ENCODE measurements at places on chromosomes 4 and X.
A peak's percentile ranks its signal among the peaks of the same experiment; 100 is the strongest.

DNA sequence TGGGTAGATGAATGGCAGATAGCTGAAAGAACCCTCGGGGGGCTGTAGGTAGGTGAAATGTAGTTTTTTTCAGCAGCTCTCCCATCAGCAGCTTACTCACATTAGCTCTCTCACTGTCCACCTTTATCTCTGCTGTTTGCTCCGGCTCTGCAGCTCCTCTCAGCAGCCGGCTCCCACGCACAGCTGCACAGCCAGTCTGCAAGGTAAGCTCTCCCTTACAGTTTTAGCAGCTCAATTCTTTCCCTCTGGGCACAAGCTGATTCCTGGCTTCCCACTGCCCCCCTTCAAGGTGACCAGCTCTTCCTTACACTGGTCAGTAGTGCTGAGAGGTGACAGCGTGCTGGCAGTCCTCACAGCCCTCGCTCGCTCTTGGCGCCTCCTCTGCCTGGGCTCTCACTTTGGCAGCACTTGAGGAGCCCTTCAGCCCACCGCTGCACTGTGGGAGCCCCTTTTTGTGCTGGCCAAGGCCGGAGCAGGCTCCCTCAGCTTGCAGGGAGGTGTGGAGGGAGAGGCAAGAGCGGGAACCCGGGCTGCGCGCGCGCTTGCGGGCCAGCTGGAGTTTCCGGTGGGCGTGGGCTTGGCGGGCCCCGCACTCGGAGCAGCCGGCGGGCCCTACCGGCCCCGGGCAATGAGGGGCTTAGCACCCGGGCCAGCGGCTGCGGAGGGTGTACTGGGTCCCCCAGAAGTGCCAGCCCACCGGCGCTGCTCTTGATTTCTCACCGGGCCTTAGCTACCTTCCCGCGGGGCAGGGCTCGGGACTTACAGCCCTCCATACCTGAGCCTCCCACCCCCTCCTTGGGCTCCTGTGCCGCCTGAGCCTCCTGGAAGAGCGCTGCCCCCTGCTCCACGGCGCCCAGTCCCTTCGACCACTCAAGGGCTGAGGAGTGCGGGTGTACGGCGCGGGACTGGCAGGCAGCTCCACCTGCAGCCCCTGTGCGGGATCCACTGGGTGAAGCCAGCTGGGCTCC is 393.6 kb downstream of the CENPC start:
- no peak overlapping the region for H3K4me3 ChIP-seq
- no peaks in the 10 kb centered on the region for H3K27me3 ChIP-seq
- H3K27ac ChIP-seq, result no peak overlapping the region
- no peak for DNase-seq
- no peaks in the 10 kb centered on the region for H3K36me3 ChIP-seq

- H3K27ac ChIP-seq, result no peak overlapping the region
- H3K4me3 ChIP-seq, result no peak overlapping the region
- no peaks in the 10 kb centered on the region for H3K27me3 ChIP-seq
- no peaks in the 10 kb centered on the region for H3K36me3 ChIP-seq
- H3K4me1 ChIP-seq, result no peaks in the 10 kb centered on the region
Measured at GRCh38 chrX:105658136-105658535, 164.2 kb upstream of the NRK start.

- no peak overlapping the region for H3K27ac ChIP-seq
- H3K36me3 ChIP-seq, result no peaks in the 10 kb centered on the region
- peaks cover 6% of the 10 kb centered on the region for H3K4me1 ChIP-seq
- no peak for DNase-seq
Measured at GRCh38 chr4:158816955-158817354, 48.1 kb downstream of the FNIP2 start.

GRCh38 chr4:149223659-149224058 is 592.0 kb downstream of the IQCM start:
- peaks cover 2% of the 10 kb centered on the region for H3K4me1 ChIP-seq
- H3K4me3 ChIP-seq, result no peak overlapping the region
- H3K36me3 ChIP-seq, result no peaks in the 10 kb centered on the region
- no peaks in the 10 kb centered on the region for H3K27me3 ChIP-seq
- DNase-seq, result peak; percentile 32
- H3K27ac ChIP-seq, result no peak overlapping the region

DNA sequence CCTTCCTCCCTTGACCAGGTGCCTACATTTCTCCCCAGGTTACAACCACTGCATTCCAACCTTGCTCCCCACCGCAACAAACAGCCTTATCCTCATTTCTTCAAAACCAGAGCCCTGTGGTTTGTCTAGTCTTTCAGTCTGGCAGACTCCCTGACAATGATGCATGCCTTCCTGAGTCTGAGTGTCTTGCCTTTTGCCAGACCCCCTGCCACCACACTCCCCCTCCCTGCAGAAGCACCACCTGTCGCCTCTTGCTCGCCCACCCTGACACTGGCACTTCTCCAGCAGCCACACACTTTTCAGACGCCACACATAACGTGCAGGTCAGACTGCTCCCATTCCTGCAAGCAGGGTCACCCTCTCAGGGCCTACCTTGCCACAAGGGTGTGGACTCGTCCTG is 349.2 kb upstream of the NOCT start:
- H3K4me3 ChIP-seq, result no peak overlapping the region

GRCh38 chr4:87838890-87839591 is 6.3 kb downstream of the MEPE start:
- H3K36me3 ChIP-seq, result no peaks in the 10 kb centered on the region
- no peak for DNase-seq
- H3K27ac ChIP-seq, result no peak overlapping the region
- H3K4me1 ChIP-seq, result no peaks in the 10 kb centered on the region
- H3K4me3 ChIP-seq, result no peak overlapping the region

- H3K4me1 ChIP-seq, result peaks cover 22% of the 10 kb centered on the region
- DNase-seq, result no peak
- H3K27me3 ChIP-seq, result peaks cover 13% of the 10 kb centered on the region
- no peak overlapping the region for H3K4me3 ChIP-seq
Measured at GRCh38 chr4:1085404-1085799, 28.0 kb downstream of the RNF212 start.

DNA sequence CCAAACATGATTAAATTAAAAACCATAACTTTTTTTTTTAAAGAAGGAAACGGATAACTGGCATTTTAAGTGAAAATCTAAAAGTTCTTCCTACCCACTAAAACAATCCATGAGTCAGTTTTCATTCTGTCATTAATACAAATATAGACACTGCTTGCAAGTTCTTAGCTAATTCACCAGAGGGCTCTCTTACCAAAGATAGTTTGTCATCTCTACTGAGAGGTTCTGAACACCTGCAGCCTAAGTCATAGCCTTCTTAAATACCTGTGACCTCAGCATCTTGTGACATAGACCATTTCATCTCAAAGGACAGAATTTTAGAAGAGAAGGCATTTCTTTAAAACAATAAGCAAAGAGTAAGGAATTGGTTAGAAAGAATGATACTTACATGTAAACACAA is 65.3 kb upstream of the FAM120C start:
- no peak overlapping the region for H3K4me3 ChIP-seq
- peak; percentile 4 for DNase-seq
- no peak overlapping the region for H3K27ac ChIP-seq

DNA sequence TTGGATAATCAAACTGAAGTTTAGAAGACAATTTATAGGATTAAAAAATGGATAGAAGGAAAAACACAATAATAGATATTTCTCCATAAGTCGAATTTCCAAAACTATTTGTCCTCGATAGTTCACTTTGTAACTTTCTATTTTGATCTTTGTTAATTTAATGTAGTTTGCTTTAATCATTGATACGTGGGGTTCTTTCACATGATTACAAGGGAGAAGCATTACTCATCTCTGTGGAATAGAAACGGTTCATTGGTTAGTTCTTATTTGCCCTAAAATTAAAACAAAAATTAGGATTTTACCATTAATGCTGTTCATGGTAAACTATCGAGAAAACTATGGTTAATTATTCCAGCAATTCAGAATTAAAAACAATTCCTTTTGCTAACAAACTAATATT is 2.1 kb downstream of the TET2 start:
- peak overlapping the region; percentile 99 for H3K4me3 ChIP-seq
- H3K36me3 ChIP-seq, result no peaks in the 10 kb centered on the region
- no peak for DNase-seq

GRCh38 chrX:109954333-109954732 is 48.6 kb upstream of the TMEM164 start:
- no peaks in the 10 kb centered on the region for H3K36me3 ChIP-seq
- no peak overlapping the region for H3K4me3 ChIP-seq
- DNase-seq, result peak; percentile 5
- H3K27ac ChIP-seq, result no peak overlapping the region
- H3K4me1 ChIP-seq, result peaks cover 20% of the 10 kb centered on the region

GRCh38 chrX:1649621-1650020 is 34.8 kb downstream of the ASMT start:
- no peak overlapping the region for H3K27ac ChIP-seq
- no peaks in the 10 kb centered on the region for H3K36me3 ChIP-seq
- H3K27me3 ChIP-seq, result no peaks in the 10 kb centered on the region

DNA sequence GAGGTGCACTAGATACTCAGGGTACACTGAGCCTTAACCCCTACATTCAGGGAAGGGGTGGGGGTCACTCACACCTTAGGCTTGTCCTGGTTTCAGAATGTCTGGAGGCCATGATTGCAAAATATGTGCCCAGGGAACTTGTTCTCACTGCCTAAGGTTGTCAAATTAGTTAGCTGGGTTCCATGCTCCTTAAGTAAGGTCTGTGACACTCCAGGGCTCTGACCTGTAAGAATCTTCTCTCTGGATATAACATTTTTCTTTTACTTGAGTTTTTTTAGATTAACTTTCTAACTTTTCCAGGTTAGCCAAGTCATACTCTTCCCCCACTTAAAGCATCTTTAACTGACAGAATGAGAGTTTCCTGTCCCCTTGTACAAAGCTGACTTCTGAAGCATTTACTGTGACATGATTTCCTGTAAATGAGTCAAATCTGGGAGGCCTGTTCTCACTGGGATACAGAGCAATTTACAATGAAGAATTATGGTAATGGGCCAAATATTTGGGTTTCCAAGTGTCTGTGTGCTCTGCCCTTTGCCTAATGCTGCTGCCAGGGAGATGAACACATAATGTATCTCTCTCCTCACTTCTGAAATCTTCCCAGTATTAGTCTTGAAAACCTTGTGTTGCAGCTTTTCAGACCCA is 101.7 kb downstream of the GATB start:
- H3K4me1 ChIP-seq, result peaks cover 3% of the 10 kb centered on the region
- H3K27me3 ChIP-seq, result no peaks in the 10 kb centered on the region
- no peak for DNase-seq
- no peak overlapping the region for H3K4me3 ChIP-seq

DNA sequence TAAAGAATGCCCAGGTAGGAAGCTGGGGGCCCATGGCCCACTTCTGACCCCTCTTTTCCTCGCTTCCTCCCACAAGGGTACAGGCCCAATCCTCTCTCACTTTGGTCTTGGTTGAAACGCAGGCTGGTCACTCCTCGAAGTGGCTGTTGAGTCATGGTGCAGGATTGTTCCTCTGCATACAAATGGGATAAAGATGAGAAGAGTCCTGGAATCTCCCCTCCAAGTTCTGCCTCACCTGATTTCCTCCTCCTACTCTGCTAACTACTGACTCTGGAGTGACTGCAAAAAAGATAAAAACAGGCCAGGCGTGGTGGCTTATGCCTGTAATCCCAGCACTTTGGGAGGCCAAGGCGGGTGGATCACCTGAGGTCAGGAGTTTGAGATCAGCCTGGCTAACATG is 1.7 kb downstream of the WDR45 start:
- H3K4me3 ChIP-seq, result no peak overlapping the region
- H3K4me1 ChIP-seq, result peaks cover under 1% of the 10 kb centered on the region
- H3K27ac ChIP-seq, result no peak overlapping the region
- no peaks in the 10 kb centered on the region for H3K36me3 ChIP-seq

- H3K36me3 ChIP-seq, result no peaks in the 10 kb centered on the region
- H3K27ac ChIP-seq, result no peak overlapping the region
- H3K4me3 ChIP-seq, result no peak overlapping the region
- DNase-seq, result peak; percentile 2
Measured at GRCh38 chrX:43349363-43349762, 306.7 kb upstream of the MAOA start.

GRCh38 chr4:41572956-41573355 is 35.0 kb downstream of the LIMCH1 start:
- H3K4me1 ChIP-seq, result no peaks in the 10 kb centered on the region
- DNase-seq, result no peak
- H3K4me3 ChIP-seq, result no peak overlapping the region
- no peak overlapping the region for H3K27ac ChIP-seq

DNA sequence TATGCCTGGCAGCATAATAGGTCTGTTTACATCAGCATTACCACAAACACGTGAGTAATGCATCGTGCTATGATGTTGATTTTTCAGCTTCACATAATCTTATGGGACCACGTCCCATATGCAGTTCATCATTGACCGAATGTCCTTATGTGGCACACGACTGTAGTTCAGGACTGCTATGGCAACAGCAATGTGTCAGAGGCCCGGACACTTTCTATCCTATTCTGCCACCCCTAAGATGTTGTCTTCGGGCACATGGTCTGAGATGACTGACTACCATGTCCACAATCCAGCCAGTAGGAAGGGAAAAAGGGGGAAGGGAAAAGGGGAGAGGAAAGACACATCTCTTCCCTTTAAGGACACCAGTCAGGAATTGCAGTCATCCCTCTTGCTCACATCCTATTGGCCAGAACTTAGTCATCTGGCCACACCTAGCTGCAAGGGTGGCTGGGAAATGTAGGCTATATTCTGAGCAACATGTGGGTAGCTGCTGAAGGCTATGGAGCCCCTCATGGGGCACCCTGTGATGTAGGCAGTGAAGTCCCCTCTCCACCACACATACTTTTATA is 196.0 kb upstream of the RBPJ start:
- H3K4me3 ChIP-seq, result no peak overlapping the region
- peaks cover 16% of the 10 kb centered on the region for H3K4me1 ChIP-seq
- no peak for DNase-seq

- H3K36me3 ChIP-seq, result no peaks in the 10 kb centered on the region
- H3K27ac ChIP-seq, result no peak overlapping the region
- peaks cover 92% of the 10 kb centered on the region for H3K27me3 ChIP-seq
- H3K4me1 ChIP-seq, result no peaks in the 10 kb centered on the region
- no peak for DNase-seq
Measured at GRCh38 chr4:110631584-110632505, 9.0 kb upstream of the PITX2 start.

All from keratinocyte (primary cell).